Nephron progenitor cell (in vitro differentiated cells): ENCODE measurements at places on chromosomes 2 and 18.
A peak's percentile ranks its signal among the peaks of the same experiment; 100 is the strongest.

DNA sequence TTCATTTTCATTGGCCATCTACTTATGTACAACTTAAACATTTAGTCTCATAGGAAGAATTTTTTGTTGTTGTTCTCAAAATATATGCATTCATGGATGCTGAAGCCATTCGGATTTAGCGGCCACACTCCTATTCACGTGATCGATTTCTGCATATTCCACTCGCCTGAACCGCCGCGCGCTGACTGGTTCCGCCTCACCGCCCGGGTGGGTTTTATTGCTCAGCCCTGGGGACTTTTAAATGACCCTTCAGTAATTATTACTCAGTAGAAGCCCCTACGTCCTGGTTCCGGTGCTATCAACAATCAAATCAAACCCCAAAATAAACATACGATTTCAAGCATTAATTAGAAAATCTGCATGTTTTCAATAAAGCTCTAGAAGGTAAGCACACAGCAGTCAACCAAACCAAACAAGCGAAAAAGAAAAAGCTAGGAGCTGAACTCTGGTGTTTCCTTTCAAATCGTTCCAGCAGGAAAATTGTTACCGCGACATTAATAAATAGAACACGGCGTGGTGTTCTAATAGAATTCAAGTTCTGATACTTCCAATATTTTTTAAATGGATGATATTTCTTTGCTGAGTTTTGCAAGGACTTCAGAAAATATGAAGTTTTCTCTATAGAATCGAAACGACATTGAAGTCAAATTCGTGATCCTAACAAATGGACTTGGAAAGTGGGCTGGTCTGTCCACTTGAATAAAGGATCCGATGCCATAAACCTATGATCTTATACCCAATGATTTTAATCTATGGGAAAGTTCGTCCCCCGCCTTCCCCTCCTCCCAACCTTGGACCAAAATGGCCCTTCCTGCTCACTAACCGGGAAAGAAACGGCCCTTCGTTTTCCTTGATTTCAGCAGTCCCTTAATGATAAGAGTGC, 9.3 kb downstream of the PAX3 start:
- DNase-seq = peak; percentile 71

- DNase-seq = no peak
Measured at GRCh38 chr2:75645643-75646042, 940 bp upstream of the MRPL19 start.

DNA sequence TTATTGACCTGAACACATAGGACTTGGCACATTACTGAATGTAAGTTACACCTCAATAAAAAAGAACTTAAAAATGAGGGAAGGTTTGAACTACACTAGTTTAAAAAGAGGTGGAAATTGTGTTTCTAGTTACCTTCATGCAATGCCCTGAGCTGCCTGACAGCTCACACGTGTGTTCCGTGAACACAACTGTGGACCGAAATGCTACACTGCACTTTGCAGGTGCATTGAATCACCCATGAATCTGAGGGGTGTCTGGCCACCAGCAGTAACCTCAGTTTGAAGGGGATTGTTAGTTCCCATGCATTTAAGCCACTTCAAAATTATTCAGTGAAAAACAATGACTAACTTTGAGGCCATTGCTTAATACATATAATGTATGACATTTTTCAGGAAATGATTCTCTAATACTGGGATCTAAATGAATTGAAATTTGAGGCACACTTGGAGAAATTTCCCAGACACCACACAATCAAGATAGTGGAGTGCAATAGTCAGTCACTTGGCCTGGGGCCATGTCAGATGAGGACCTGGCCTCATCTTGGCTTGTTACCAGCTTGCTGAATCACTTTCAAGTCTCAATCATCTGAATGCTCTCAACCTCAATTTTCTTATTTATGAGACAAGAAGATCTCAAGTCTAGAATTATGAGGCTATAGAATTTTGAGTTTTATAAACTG, 59.3 kb downstream of the MYL12B start:
- no peak for DNase-seq

- DNase-seq = no peak
Measured at GRCh38 chr2:237727363-237727762, 71.2 kb upstream of the RBM44 start.

DNA sequence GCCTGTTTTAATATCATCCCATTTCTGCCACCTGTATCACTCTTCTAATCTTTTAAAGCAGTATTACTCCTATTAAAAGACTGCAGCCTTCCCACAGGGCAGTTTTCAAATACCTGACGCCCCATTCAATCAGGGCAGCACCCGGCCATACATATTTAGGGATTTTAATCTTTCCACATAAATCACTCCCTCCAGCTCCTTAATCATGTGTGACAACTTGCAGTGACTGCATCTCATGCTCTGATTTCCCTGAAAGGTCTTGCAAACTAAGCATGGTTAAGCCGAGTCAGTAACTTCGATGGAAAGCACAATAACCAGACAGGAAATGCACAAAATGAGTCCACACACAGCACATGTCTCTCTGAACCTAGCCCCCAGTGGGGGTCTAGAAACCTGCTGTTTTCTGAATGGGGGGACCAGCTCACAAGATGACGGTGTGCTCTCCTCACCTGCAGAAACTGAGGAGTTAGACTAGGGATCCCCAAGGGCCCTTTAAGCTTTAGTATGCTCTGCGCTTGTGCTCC, 116.9 kb upstream of the CREB1 start:
- no peak for DNase-seq

DNA sequence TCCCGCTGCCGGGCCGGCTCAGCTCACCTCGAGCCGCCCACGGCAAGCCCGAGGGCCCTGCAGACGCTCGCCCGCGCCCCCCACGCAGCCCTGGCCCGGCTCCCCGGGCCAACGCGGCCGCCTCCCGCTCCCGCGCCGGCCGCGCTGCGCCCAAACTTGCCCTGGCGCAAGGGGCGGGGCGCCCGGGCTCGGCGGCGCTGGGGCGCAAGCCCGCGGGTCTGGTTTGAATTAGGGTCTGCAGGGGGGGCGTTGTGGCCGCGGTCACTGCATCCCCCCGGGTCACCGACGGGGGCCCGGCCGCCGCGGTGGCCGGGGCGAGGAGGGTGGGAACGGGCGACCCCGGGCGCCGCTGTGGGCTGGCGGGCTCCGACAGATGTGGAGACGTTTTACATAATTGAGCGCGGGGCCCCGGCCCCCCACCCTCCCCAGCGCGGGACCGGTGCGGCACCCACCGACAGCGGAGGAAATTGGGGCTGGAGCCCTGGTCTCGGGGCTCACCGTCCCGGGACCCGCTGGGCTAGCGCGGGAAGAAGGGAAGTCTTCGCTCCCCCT, 690 bp downstream of the SDC1 start:
- peak; percentile 60 for DNase-seq

DNA sequence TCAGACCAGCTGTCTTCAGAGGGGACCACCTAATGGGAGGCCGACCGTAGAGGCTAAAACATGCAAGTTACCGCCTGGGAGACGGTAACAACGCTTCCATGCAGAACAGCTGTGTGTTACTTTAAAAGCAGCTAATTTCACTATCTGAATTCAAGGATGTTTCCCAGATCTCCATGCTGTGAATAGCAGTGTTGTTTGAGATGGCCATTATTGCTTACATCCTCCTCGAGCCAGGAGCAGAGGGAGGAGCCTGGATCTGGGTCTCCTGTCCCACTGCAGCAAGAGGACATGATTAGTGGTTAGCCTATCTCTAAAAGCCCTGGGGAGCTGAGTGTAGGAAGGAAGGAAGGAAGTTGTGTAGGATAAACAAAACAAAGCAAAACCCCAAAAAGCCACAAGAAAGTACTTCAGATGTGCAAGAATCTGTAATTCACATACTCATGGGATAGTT, 50.9 kb downstream of the ACTR2 start:
- no peak for DNase-seq

GRCh38 chr2:232519581-232520438, at the start of gene PRSS56:
Gene PRSS56, plus strand, starts transcription at chr2:232520388. Its CDS starts 211 bp downstream, at chr2:232520599.
- DNase-seq = no peak

DNA sequence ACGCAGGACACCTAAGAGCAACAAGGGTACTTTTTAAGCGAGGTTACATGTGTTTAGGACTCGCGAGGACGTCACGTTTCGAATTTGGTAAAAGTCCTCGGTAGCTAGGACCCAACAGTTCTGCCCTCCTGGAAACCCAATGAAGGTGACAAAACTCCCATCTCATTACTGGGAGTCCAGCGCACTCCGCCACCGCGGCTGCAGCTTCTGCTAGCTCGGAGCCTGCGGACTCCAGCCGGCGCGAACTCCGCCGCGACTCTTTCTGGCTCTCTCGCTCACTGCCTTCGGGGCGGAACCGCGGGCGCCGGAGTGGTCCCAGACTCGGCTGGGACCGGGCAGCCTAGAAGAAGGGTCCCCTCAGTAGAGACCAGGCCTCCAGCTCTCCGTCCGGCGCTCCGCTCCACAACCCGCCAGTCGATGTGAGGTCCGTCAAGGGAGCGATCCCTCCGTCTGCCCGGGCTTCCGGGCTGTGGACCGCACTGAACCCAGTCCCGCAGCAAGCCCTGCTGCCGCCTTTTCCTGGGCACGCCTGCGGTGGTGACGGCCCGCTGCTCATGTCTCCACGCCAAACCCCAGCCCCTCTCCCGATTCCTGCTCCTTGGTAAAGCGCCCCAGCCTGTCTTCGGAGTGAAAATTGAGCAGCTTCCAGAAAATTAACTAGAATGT, 3.0 kb upstream of the OSR1 start:
- DNase-seq = peak; percentile 61

DNA sequence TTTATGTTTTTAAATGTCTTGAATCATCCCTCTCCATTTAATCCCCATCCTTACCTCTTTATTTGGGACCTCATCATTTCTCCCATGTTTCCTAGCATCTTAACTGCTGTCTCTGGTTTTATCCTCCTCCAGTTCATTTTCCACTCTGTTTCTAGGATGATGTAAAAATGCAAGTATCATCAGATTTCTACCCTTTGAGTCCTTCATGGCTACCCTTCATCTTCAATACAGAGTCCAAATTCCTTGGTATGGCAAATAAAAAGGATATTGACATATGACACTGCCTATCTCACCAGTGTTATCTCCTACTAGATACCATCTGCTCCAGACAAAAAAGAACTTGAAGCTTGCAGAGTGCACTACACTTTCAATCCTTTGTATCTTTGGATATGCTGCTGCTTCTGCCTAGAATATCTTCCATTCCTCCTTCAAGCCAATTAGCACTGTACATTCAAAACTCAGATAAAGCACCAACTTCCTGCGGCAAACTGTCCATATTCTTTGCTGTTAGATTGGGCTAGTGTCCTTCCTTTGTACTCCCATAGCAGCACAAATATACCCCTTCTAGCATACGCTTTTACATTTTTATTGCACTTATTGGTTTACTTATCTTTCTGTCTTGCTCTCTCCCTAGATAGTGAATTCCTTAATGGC, 24.6 kb upstream of the TLK1 start:
- DNase-seq = no peak

GRCh38 chr2:164164602-164165001, 428.8 kb upstream of the FIGN start:
- no peak for DNase-seq

- DNase-seq = no peak
Measured at GRCh38 chr2:86297382-86298147, 39.9 kb downstream of the REEP1 start.

DNA sequence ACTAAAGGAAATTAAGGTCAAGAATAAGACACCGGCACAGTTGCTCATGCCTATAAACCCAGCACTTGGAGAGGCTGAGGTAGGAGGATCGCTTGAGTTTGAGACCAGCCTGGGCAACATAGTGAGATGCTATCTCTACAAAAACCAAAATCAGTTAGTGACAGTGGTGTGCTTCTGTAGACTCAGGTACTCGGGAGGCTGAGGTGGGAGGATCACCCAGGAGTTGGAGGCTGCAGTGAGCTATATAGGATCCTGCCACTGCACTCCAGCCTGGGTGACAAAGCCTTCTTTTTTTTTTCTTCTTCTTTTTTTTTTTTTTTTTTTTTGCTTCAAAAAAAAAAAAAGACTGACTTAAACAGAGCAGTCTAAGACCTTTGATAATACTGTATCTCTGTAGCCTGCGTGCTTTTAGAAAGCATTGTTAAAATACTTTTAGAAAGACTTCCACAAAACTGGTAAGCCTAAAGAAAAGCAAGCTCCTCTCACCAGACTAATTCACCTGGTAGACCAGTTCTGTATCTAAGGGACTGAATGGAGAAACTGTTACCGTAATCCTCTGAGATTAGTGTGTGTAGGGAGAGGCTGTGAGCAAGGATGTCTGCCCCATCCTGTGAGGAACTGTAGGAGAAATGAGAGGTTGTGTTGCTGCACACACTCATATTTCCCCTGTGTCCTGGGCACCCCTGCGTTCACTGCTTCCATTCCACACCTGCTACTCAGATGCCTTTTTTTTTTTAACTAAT, 10.8 kb downstream of the RAB12 start:
- no peak for DNase-seq

DNA sequence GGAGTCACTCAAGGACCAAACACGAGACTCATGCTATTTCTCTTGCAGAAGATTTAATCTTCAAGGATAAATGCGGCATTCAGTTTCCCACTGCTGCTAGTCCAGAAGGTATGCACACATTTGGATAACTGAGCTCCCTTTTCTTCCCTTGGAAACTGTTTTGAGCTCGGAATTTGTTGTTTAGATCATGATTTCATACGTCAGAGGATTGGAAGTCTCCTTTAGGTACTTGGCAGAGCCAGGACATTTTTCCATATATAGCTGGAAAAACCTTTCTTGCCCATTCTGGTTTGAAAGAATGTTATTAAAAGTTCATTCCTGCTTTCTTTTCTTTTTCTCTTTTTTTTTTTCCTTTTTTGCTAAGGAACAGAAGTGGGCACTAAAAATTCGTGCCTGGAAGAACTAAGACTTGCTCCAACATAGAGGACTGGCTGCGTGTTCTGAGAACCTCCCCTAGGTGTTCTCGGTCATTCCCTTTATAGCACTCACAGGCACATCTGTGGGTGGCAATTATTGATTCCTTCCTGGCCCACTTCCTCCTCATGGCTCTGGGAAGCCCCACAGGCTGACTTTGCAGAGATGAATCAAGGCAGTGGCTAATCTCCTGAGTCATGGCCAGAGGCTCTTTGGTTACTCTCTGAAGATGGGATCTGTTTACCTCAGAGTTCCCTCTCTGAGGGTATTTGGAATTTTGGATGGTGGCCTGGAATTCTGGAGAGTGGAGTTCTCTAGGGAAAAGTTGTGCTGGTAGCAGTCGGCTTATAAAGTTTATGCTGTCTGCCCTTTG, 104.8 kb downstream of the PLCL1 start:
- DNase-seq = no peak

- no peak for DNase-seq
Measured at GRCh38 chr2:96427917-96428316, 77.2 kb downstream of the NEURL3 start.
